ENCODE measurements at places on chromosomes 5 and 9.

DNA sequence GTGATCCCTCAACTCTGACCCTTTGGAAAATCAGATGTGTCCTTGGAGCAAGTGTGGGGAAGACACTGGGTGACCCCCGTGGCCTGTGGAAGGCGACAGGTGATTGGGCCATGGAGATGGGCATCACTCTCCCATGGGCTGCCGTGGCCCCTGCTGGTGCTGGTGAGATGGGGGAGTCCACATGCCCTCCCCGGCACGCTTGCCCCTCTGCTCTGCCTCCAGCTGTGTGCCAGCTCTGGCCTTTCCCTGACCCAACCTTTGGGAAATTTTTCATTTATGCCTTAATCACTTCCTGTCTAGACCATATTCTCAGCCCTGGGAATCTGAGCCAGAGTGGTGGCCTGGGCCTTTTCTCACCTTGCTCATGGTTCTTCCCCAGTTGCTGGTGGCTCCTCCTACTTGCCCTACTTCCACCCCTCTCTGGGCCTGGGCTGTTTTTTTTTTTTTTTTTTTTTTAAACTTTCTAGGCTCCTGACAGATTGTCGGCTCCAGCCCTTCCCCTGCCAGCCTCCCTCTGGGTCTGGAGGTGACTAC is 56.6 kb downstream of the RGS3 start:
- no peak for DNase-seq

DNA sequence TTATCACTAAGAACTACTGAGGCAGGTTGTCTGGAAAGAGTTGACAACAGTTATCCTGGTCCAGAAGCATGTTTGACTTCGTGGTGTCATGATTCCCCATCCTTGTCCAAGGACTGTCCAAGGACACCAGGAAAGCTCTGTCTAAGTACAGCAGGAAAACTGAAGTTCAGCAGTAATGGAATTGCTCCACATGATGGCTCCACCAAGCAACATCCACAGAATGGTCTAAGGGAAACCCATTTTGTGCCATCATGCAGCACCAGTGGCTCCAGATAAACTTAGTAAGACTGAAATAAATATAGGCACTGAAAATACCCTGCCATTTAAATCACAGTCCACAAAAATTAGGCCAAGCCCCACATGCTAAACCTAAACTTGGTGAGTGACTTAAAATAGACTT is 192.8 kb downstream of the CDH18 start:
- DNase-seq, result no peak

DNA sequence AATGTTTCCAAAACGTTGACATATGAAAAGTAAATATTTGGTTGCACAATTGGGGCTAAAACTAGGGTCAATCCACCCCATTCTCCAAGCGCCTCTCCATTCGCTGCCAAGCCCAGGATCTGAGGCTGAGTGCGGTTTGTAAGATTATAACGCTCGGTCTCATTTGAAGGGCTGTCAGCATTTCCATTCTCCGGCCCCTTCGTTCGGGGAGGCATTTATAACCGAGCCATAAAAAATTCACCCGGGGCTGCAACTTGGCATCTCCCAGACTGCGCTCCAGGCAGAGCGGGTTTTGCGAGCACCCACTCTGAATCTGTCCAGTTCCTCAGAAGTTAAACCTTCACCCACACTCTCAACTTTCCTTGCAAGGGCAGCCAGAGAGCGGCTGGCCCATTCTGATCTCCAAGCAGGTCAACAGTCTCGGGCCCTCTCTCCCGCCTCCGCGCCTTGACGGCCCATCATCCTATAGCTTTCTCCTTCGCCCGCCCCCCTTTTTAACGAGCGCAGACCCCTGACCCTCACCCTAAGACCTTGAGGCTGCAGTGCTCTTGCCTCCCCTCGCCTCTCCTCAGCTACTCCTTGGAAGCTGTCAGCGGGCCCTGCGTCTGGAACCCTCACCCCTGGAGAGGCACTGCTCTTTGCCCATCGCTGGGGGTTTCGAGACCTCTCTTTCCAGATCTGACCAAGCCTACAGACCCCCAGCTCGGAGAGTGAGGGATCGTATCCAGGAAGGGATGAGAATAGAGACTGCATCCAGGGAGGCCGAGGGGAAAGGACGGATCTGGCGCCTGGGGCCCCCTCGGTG is 1.1 kb downstream of the SLIT3 start:
- no peak for DNase-seq

DNA sequence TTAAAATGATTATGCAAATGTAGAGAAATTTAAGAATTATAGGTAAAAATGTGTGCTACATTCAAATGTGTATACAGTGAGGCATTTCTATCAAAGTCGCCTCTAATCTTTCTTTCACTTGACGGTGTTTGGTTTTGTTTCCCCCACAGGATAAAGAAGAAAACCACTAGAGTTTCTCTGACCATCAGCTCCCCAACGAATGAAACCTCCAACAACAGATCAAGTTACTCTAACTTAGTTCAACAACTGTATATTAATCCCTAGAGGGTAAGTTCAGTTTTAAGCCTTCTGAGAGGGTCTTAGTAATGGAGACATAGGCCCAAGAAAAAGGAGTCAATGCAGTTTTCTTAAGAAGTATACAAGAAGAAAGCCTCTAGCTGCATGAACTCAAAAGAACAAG is 11.5 kb upstream of the MYOT start:
- DNase-seq, result no peak

- no peak for DNase-seq
These were observed 323.9 kb upstream of the RORB start for GRCh38 chr9:74173284-74173683.

DNA sequence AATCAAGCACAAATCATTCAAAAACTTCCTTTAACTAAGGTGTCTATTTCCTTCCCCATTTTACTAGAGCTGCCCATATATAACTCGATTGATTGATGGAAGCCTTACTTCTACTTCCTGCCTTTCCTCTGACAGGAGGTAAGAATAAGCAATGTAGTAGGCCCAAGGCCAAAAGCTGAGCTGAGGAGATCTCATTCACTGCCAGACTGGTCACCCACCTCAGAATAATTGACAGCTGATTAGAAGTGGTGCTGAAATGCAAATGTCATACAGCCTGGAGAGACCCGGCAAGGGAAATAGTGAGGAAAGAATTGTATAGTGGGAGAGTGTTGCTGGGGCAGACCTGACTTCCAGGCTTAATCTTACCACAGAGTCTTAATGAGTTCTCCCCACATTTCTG is 239.9 kb downstream of the SAXO1 start:
- no peak for DNase-seq

DNA sequence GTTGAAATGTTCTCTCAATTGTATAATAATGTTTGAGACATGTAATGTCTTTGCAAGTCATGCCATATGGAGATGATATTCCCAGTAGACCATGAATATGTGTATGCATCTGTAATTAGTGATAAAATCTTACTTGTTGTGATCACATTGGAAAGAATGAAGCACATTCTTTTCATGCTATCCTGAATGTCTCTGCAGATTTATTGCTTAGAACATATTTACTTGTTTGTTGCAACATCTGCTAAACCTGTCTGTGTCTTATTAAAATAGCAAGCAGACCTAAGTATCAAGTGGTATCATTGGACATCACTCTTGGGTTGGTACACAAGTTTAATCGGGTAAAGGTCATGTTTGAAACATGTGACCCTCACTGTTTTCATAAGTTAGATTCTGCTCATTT is 265.5 kb upstream of the CD180 start:
- no peak for DNase-seq

- DNase-seq, result no peak
These were observed 12.4 kb downstream of the TNFAIP8 start for GRCh38 chr5:119368238-119368630.

DNA sequence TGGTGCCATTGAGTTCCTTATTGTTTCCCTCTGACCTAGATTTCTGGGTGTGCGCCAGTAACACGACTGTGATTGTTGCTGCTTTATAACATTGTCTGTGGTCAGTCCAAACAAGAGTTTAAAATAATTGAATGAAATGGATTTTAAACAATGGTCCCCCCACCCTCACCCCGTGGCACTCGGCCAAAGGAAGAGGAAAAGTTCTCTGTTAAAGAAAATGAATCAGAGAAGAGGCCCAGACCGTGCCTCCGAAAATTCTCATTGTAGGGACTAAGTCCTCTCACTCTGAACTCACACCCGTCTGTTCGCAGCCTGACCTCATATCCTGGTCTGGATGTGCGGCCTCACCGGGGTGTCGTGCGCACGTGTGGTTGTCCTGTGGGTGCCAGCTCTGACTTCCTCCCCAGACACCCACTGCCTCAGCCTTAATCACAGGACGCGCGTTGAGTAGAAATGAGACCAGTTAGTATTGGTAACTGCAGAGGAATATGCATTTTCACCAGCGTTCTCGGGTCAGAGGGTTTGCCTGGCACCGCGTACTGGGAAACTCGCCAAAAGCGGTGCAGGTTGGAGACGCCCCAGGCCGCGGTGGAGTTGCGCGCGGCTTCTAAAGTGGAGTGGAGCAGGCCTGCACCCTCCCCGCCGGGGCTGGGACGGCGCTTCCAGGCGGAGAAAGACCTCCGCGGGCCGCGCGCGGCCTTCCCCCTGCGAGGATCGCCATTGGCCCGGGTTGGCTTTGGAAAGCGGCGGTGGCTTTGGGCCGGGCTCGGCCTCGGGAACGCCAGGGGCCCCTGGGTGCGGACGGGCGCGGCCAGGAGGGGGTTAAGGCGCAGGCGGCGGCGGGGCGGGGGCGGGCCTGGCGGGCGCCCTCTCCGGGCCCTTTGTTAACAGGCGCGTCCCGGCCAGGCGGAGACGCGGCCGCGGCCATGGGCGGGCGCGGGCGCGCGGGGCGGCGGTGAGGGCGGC is at the start of gene ABL1:
ABL1 (plus strand) TSS at position 884 of the 966 bp plus-strand sequence. CDS start 193 bp downstream, outside the sequence.
- DNase-seq, result no peak

- DNase-seq, result no peak
These were observed 57.9 kb upstream of the ORM1 start for GRCh38 chr9:114264806-114265550.

- DNase-seq, result no peak
These were observed 80.2 kb upstream of the WWC1 start for GRCh38 chr5:168211245-168211644.

GRCh38 chr9:131986089-131986488 is 93.6 kb downstream of the MED27 start:
- DNase-seq, result no peak

DNA sequence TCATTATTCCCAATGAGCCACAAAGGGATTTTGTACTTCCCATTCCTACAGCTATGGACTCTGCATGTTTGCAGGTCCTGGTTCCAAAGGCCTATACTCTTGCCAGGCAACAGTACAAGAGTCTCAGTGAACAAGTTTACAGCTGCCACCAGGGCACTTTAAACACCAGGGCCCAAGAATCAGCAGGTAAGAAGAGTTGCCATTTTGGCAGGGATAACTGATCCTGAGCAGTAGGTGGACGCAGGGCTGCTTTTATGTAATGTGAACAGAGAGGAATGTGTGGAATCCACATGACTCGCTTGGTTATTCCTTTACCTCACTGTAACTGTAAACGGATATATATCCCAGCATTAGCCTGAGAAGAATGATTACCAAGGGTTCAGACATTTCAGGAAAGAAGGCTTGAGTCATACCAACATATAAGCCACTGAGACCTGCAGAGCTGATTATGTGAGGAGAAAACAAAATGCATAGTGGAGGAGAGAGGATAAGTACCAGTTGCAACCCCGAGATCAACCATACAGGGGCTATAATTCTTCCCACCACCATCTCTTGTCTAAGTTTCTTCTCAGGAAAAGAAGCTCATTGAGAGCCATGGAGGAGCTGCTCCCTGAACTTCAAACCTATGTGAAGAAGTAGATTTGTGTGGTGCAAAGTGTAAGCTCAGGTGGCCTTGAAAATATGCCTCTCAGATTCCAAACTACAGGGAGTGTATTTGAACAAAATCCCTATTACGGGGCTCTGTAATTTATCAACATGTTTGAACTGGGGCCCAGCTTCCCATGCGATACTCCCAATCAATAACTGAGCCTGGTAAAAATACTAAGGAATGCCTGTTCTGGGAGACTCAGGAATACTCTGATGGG is 24.6 kb downstream of the RAPGEF6 start:
- no peak for DNase-seq

DNA sequence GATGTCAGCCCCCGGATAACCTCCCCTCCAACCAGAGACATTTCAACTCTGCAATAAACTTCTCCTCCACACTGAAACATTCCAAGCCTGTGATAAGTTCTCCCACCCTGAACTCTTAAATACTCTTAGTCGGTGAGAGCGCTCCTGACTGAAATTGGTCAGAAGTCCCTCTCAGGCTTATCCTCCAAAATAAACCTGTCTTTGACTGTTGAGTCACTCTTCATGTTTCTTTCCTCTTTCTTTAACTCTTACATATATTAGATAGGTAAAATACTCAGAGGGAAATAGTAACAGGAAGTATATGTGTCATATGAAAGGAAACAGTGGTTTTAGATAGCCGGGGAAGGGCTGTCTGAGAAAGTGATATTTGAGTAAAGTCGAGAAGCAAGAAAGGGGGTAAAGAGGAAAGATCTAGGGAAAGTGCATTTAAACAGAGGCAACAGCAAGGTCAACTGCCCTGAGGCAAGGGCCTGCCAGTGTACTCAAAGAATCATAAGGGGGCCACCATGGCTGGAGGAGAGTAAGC is 11.0 kb upstream of the FAM81B start:
- DNase-seq, result no peak

- no peak for DNase-seq
These were observed 188.1 kb downstream of the TRPM3 start for GRCh38 chr9:70933321-70933720.

DNA sequence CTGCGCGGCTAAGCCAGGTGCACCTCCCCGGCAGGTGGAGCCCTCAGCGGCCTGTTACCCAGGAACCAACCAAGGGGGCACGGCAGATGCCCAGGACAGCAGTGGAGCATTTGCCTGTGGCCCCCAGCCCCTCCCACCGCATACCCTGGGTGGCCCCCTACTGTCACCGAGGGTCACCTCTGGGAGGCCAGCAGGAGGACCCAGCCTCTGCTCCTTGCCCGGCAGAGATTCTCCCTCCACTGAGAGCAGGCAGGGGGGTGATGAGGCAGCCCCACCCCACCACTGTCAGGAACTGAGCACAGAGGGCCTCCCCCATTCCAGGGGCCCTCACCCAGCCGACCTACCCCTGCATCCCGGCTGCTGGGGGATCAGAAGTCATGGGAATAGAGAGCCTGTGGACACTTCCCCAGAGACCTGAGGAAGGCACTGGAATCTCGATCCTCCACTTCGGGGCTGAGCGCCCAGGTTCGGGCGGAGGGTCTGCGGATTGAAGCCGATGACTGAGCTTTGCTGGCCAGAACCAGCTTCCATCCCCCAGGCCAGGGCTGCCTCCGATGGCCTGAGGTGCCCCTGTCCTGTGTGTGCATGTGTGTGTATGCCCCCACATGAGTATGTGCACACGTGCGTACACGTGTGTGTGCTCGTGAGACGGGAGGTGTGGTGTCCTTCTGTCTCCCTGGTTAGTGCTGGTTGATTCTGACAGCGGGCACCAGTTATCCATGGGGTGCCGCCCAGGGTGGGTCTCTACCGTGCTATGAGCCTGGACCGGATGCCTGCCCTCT is at the start of gene QRFP:
QRFP (minus strand) TSS at position 580 of the 782 bp plus-strand sequence. CDS start 2,974 bp downstream, outside the sequence.
- DNase-seq, result no peak

- no peak for DNase-seq
These were observed 287.7 kb downstream of the ACTL7B start for GRCh38 chr9:108568093-108568492.

GRCh38 chr9:79765466-79765865 is 193.7 kb downstream of the TLE4 start:
- DNase-seq, result no peak
